Effector memory CD4-positive, alpha-beta T cell (primary cell): ENCODE measurements at places on chromosomes 11 and 22.
A peak's percentile ranks its signal among the peaks of the same experiment; 100 is the strongest.

GRCh38 chr22:45888221-45889092 is 88.5 kb downstream of the WNT7B start:
- DNase-seq = no peak

- no peak for DNase-seq
These were observed 40.2 kb upstream of the RBFOX2 start for GRCh38 chr22:36068776-36069344.

DNA sequence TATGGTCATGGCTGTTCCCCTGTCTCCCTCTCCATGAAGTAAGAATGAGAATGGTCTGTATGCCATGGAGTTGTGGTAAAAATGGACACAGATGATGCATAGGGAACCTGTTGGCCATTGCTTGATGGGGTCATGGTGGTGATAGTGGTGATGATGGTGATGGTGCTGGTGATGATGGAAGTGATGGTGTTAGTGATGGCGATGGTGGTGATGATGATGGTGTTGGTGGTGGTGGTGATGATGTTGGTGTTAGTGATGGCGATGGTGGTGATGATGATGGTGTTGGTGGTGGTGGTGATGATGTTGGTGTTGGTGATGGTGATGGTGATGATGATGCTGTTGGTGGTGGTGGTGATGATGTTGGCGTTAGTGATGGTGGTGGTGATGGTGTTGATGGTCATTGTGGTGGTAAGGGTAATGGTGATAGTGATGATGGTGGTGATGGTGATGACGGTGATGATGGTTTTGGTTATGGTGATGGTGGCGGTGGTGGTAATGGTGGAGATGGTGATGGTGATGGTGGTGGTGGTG is 5.1 kb upstream of the CACNA1I start:
- DNase-seq = no peak

- no peak for DNase-seq
These were observed 197.5 kb downstream of the DBX1 start for GRCh38 chr11:19962801-19963175.

- DNase-seq = no peak
These were observed 222.0 kb downstream of the DBX1 start for GRCh38 chr11:19938169-19938856.

DNA sequence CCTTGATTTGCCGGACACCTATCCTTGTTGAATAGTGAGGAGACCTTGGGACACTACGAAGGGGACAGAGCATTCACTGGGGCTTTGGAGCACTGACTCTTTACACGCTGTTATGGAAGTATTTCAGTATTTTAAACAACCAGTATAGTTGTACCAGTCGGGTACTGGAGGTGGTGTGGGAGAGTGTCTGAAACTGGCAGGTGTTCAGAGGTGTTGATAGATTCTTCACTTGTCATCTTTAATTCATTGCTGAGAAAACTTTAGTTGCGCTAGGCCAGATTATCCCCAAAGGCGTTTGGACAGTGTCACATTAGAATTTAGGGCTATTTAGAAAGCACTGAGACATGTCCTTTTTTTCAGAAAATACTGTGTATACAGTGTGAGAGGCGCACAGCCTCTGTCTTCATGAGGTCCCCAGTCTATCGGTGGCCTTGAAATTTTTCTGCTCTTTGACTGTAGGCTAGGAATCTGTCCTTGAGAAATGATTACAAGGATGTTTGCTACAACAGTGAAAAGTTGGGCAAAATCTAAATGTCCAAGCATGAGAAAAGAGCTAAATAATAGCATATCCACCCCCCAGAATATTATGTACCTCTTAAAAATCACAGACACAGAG is 69.7 kb downstream of the TEAD1 start:
- DNase-seq = no peak

DNA sequence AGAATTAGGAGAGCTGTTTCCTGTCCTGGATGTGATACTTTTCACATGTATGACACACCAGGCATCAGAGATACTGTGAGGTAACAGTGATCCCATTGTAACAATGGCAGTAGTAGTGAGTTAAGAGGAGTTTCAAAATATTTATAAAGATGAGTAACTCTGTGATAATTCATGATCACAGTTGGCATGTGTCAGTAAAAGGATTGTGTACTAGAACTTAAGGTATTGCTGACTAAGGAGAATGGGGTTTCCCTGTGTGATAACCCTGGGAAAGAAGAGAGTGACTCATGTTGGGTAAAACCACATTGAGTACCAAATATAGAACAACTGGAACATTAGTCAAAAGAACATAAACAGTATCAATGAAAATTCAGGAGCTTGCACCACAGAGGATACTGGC is 22.9 kb upstream of the SLC5A1 start:
- DNase-seq = no peak

DNA sequence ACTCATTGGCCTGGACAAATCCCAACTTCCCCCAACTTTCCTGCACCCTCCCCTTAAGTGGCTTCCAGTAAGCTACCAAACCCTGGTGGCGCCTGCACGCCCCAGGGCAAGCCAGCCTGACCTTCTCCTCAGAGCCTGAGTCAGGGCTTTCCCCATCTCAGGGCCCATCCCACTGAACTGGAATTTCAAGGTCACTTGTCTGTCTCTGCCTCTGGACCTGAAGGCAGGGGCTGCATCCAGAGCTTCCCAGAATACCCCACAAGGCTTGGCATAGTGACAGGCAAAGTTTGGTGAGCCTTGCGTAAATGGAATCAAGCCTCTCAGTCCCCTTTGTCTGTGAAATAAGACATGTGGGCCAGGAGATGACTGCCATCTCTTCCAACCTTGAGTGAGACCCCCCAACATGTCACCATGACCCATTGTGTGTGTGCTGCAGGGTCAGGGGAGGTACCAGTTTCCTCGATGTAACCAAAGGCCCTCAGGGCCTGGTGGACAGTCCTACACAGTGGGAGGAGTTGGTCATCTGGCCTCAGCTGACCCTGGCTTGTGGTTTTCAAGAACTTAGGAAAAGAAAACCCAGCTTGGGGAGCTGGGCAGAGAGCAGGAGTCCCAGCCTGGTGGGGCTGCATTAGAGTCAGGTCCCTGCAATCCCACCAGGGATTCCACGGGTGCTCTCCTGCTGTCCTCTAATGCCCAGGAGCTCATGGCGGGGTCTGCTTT is 8.9 kb downstream of the ALX4 start:
- DNase-seq = no peak

DNA sequence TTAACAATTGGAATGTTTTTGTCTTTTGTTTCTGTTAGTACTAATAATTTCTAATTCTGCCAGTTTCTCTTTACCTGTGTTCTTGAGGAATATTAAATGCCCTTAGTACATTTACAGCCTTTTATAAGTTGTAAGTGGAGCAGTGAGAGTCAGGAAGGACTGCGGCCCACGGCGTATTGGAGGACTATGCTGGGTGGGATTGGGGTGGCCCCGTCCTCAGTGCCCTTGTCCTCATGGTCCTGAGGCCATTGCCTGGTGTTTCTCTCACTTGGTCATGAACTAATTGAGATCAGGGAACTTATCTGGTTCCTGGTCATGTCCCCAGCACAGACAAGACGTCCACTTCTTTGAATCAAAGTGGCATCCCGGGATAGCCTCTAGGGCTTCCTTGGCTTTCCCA is 3.3 kb downstream of the TUB start:
- DNase-seq = no peak

DNA sequence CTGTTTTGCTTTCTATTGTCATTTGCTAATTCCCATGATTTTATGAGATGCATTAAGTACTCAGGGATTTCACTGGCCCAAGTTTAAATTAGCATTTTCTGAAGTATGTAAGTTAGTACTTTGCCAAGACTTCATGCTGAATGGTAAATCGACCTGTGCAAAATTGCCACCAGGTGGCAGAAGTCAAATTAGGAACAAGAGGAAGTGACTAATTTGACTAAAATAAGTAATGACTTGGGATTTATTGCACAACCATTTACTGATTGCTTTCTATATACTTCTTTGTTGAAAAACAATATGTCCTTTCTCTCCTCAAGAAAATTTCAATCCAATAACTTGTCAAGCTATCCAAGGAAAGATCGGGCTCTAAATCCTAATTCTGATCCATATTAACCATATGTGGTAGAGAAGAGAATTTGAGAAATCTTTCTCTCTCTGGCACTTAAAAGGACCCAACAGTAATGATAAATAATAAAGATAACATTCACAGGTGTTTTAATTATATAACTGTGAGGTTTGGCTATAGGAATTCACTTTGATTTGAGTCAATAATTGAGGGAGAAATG is 253.7 kb upstream of the CHORDC1 start:
- no peak for DNase-seq

DNA sequence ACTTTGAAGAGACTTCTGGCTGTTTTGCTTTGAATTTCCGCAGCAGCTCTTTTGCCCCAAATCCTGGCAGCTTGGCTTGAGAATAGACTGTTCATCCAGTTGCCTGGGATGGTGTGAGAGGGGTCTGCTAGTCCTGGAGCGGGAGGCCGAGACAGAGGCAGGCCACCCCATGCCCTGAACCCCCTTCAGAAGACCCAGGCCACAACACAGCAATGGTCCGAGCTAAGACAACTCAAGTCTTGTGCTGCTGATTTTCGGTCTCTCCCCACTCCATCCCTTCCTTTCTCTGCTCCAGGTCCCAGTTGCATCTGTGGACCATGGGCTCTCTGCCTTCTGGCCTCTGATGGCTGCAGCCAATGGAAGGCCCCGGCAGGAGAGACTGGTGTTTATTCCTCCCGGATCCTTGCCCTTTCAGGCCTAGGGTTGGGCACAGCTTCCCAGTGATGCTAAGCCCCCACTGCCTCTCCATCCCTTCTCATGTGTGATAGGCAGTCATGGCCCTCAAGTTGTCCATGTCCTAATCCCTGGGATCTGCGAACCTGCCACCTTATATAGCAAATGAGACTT is 31.9 kb upstream of the TP53I11 start:
- DNase-seq = no peak

- no peak for DNase-seq
These were observed 15.9 kb downstream of the RTN4RL2 start for GRCh38 chr11:57476047-57476756.

- DNase-seq = peak; percentile 71
These were observed 2.0 kb upstream of the FERMT3 start for GRCh38 chr11:64204464-64204989.

- no peak for DNase-seq
These were observed 61.3 kb downstream of the ELFN2 start for GRCh38 chr22:37365950-37366349.

DNA sequence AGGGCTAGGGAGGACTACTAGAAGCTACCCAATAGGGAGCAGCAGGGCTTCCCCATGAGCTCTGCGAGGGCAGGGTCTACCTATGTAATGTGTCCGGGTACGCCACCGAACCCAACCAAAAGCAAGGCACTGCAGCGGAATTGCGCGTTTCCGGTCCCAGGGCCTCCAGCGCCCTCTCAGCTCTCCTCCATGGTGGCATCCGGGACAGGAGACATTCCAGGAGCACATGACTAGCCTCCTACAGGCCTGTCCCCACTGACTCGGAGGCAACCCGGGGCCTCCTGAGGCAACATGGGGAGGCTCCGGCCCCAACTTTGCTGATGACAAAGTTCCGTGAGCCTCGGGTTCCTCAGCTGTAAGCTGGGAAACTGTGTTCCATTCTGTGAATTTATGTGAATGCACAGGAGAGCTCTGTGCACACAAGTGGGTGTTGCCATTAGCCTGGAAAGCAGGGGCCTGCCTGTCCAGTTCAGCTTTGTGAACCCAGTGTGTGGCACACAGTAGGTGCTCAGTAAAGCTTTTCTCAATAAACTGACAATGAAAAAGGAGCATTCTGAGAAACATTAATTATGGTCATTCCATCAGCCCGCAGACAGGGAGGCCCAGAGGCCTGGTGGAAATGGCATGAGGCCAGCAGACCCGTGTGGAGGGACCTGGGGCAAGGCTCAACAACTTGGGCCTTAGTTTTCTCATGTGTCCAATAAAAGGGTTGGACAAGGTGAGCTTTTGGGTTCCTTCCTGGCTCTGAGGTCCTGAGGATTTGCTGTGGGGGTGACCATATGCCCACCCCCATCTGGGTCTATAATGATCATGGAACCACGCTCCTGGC is 50.3 kb downstream of the CHRDL2 start:
- DNase-seq = no peak

GRCh38 chr22:30667107-30667493 is 575 bp downstream of the DUSP18 start:
- DNase-seq = no peak

GRCh38 chr11:61477727-61478148 is 30.8 kb upstream of the LRRC10B start:
- peak; percentile 31 for DNase-seq

- DNase-seq = peak; percentile 1
These were observed 53.9 kb upstream of the CEP126 start for GRCh38 chr11:101860696-101861427.

- DNase-seq = peak; percentile 70
These were observed 5.9 kb upstream of the GRAMD4 start for GRCh38 chr22:46614025-46614931.

GRCh38 chr11:73359341-73359740 is 16.9 kb upstream of the RELT start:
- no peak for DNase-seq

DNA sequence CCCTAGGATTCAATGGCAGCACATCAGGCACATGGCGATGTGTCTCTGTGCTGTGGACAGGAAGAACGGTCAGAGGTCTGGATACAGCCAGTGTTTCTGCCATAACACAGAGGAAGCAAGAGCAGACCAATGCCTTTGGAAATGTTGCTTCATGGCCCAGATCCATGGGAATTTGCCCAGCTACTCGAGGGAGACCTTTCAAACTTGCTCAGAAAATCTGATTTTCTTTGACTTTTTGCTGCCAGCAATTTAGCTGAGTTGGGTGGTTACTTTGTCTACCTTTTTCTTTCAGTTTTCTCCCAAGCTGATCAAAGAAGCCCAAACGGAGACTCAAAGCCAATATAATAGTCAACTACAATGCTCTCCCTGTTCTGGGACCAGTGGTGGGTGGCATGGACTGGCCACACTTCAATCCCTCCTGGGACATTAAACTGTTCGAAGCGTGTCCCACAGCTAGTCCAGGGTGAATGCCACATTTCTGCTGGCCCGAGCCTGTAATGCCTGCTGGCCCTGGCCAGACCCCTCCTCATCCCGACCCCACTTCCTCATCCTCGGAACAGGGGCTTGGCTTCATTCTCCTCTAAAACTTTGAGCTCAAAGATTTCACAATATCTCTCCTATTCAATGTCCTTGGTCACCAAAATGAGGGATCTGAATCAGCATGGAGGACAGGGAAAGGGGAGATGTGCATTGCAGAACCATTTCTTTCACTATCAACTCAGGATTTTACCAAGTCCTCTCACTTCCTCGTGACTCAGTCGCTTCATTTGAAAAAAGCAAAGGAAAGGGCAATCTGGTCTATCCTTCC is 93.3 kb downstream of the ABTB2 start:
- no peak for DNase-seq

DNA sequence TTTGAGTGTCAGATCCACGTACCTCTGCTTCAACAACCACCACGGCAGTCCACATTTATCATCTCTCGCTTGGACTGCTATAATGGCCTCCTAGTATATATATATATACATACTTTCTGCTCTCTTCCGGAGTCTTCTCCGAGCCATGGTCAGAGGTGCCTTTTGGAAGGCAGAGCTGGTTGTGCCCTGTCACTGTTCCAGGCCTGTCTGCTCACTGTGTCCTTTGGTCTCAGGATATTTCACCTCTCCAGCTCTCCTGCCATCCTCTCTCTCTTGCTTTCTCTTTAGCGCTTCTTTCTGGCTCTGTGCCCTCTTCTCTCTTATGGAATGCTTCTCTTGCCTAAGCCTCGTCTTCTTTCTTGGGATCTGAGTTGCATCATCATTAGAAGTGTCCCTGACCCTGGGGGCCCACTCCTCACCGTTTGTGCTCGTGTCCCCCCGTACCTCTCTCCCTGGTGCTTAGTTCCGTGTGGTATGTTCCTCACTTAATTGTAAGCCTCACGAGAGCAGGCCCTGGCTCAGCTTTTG is 86.1 kb upstream of the RASSF10 start:
- no peak for DNase-seq

- peak; percentile 15 for DNase-seq
These were observed 2.0 kb upstream of the LMO2 start for GRCh38 chr11:33893711-33894397.

GRCh38 chr22:29269731-29270474 is 1.8 kb downstream of the EWSR1 start:
- DNase-seq = no peak
